ENCODE measurements at places on chromosomes 4 and X. TPM values are rescaled to one million over a fixed set of nuclear protein-coding genes. Genes with fewer than 3 reads are reported as not detected.

GRCh38 chrX:41580423-41581064 is 108.2 kb upstream of the GPR34 start:
- no peak for DNase-seq

- no peak for DNase-seq
Observed at GRCh38 chr4:38065176-38065575, 105.0 kb downstream of the PTTG2 start.

DNA sequence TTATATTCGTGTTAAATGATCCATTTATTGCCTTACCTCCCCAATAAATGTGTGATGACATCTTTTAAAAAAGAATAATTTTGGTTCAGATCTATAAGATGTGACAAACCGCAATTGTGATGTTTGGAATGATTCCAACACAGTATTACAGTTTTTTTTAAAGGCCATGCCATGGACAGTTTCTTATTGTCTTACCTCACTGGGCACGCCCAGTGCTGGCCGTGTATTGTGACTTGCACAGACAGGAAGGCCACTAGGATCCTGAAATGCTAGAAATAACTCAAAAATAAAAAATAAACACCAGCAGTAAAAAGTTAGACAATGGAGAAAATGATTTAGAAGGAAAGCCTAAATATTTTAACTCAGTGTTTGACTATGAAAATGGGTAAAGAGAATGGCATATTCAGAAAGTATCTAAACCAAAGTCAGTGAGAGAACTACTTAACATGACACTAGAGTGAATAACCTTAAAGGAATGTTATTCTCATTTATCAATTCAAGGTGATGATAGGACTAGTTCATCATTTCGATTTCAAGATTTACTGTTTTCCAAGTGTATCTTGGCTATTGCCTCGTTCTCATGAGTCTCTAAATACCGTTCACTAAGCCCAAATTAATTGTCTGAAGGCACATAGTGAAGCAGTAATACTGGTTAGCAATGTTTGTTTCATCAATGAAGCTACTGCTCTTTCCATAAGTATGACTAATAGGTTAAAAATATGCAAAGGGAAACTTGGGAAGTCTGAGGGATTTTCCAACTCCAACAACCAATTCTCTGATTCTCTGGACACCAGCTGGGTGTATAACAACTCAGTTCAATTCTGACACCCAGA is 46.1 kb upstream of the VEGFC start:
- DNase-seq, result peak; percentile 32

SERTM2 gene
- not detected for polyA plus RNA-seq

DNA sequence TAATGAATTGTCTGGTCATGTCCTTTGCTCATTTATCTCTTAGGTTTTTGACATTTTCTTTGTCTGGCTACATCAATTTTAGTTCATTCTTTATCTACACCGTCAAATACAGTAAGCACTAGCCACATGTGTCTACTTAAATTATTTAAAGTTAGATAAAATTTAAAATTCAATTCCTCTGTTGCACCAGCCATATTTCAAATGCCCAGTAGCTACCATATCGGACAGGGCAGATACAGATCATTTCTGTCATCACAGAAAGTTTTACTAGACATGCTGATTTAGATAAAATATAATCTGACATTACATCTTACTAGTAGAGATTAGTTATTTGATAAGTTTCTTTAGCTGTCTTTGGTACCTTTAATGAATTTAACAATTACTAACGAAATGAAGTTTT is 61.1 kb downstream of the WDR19 start:
- DNase-seq, result no peak

GRCh38 chr4:140738139-140738538 is 18.0 kb downstream of the TBC1D9 start:
- DNase-seq, result no peak

GRCh38 chr4:76182463-76182862 is 31.2 kb downstream of the SCARB2 start:
- no peak for DNase-seq

YIPF7 gene
- 0.69 TPM for polyA plus RNA-seq

DNA sequence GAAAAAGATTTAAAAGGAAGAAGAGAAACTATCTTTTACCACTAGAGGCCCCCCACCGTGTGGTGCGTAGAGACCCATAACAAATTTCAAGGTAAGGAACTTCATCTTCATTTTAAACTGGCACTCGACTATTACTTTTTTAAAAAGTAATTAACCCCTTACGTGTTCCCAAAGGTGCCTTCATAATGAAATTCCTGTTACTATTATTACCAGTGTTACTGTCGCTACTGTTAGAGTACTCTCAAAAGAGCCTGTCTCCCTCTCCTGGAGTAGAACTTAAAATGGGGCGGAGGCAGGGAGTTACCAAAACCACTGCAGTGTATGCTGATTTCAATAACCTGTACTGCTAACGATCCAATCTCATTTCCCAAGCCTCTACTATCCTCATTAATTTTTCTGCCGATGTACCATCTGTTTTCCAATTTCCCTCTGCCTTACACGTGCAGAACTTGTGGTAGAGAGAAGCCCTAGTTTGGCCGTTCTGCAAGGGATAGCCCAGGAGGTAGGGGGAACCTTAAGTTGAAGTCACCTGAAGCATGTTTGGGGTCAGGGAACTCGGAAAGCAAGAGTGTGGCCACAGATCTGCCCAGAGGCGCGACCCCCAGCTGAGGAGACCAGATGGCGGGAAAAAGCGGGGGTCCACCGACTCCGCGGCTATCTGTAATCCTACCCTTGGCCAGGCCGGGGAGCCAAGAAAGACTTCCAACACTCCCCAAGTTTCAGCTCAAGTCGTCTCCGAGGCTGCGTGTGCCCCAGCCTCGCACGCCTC is 720 bp upstream of the STK26 start:
- DNase-seq, result no peak

BCORL1 gene
- 7.5 TPM for polyA plus RNA-seq

- DNase-seq, result no peak
Observed at GRCh38 chr4:15695729-15696128, 7.1 kb upstream of the BST1 start.

DNA sequence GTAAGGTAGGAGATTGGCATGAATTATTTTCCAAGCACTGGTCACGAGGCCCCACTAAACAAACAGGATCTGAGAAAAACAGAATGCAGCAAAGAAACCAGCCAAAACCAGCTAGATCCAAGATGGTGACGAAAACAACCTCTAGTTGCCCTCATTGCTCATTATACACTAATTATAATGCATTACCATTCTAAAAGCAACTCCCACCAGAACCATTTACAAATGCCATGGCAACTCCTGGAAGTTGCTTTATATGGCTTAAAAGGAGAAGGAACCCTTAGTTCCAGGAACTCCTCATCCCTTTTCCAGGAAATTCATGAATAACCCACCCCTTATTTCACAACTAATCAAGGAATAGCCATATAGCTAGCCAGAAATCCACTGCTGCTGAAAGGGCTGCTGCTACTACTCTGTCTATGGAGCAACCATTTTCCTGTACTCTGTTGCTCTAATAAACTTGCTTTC is 69.3 kb downstream of the ABCB7 start:
- no peak for DNase-seq

TDO2 gene
- polyA plus RNA-seq, result 0.04 TPM

DNA sequence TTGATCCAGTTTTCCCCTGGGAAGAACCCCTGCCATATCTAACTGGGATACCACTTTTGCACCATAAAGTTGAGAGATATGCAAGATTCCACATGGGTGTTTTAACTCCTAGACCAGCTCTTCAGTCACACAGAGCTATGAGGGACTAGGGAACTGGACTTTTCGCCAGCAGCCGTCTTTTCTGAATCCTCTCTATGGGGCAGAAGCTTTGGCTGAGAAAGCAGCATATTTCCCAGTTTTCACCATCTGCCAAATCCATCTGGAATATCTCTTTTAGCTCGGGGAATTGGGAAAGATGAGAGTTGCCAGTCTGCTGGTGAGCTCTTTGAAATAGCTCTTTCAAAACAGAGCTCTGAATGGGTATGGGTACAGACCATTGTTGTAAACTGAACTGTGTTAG is 20.9 kb downstream of the APOOL start:
- DNase-seq, result no peak

FAM184B gene
- not detected for polyA plus RNA-seq

NEIL3 gene
- polyA plus RNA-seq, result 0.04 TPM

DNA sequence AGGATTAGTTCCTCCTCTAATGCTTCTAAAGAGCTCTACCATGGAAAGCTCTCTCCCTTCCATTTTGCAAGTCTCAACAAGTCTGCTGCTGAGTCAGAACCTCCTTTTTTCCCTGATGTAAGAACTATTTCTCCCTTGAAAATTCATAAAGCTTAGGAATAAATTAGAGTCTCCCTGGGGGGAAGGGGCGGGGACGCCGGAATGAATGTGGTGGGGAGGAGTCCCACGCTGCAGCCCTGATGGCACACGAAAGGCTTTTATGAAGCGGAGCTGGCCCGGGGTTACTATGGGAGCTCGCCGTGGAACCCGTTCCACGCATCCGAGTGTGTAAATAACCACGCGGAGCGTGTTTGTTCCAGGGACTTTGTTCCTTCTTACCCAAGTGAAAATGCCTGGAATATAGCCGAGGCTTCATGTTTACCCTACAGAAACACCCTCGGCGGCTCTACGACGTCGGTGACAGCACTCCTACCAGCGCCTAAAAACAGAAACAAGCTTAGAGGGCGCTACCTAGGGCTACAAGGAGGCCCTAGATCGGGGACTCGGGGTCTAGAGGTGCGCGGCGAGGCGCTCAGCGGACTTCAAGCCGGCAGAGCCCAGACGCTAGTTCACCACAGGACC is 923 bp upstream of the CPEB2 start:
- peak; percentile 89 for DNase-seq

HMX1 gene
- not detected for polyA plus RNA-seq

- DNase-seq, result no peak
Observed at GRCh38 chr4:130850019-130850524, 1754.1 kb downstream of the C4orf33 start.

DNA sequence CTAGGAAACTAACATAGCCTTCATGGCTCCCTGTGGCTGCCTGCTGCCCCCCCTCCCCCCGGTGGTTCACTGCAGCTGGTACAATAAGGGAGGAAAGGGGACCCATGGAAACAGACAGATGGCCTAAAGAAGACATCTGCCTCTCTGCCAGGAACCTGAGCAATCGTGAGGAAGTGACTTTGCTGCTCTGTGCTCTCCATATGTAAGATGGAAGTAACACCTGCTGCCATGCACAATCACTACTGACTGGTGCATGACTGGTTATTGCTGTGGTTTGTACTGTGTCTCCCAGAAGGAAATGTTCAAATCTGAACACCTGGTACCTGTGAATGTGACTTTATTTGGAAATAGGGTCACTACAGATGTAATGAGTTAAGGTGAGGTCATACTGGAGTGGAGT is 43.6 kb downstream of the CD99L2 start:
- DNase-seq, result no peak

DNA sequence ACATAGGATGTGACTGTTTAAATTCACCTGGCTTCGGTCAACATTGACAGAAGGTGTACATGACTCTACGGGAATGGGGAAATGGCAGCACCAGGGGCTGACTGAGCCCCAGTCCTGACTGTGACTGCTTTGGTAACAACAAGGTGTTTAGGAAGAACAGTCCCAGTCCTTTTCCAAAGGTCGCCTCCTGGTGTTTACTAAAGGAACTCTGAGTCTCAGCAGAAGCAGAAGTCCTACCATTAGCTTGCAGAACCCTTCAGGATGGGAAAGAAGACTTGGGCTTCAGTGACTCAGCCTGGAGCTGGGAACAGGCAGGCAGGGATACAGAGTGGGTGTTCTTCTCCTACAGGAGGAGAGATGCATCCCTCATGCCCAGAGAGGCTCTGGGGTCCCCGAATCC is 103.3 kb downstream of the MGST2 start:
- DNase-seq, result no peak

DNA sequence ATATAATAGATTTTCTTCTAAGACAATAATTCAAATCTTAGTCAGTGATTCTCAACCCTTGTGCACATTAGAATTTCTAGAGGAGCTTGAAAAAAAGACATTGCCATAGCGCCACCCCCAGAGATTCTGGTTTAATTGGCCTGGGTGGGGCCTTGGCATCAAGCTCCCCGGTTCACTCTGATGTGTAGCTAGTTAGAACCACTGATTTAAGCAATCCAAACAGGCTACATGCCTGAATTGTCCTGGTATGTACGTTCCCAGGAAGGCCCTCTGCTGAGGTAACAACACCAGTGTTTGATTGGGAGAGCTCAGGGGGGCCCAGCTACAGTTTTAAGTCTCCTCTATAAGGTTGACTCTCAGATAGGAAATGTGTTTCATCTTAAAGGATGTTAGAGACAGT is 1.3 kb upstream of the ATP10D start:
- no peak for DNase-seq

DNA sequence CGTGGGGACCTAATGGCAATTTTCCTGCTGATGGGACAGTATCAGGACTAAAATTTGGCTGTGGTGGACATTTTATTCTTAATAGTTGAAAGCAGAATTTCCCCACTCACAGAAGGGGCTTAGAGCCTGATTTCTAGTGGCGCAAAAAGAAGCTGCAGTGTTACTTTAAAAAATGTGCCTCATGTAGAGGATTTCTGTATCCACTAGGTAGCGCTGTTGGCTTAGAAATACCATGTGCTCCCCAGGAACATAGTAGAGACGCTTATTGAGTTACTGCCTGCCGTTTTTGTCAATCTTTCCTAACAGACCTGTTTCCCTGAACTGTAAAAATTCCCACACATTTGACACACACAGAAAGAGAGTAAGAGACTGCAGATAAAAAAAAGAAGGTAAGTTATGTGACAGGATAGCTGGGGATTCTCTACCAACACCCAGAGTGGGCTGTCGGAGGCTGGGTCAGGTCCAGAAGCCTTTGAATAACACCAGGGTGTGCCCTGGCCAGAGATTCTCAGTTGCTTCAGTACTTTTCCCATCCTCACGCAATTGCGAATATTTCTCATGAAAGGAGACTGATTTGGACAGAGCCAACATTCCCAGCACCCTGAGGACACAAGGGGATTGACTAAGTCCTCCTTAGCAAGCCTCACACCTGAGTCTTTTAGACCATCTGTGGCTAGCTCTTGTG is 88.4 kb downstream of the ZXDA start:
- DNase-seq, result peak; percentile 15

DNA sequence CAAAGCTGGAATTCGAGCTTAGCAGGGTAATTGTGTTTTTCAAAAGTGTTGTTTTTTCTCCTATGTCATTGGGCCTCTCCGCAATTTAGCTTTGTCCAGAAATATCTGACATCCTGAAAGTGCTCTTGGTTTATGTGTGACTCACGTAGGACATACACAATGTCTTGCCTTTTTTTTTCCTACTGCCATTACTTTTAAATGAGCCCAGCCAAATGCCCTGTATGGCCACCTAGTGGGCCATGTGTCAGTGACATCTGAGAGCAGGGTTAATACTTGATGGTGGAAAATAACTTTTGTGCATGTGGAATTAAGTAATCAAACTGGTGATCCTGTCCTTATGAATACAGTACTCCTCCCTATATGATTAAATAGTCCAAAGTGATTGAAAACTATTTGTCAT is 1411.1 kb upstream of the TENM3 start:
- DNase-seq, result no peak
